Myocyte (in vitro differentiated cells): ENCODE measurements at places on chromosomes 1 and 21.

DNA sequence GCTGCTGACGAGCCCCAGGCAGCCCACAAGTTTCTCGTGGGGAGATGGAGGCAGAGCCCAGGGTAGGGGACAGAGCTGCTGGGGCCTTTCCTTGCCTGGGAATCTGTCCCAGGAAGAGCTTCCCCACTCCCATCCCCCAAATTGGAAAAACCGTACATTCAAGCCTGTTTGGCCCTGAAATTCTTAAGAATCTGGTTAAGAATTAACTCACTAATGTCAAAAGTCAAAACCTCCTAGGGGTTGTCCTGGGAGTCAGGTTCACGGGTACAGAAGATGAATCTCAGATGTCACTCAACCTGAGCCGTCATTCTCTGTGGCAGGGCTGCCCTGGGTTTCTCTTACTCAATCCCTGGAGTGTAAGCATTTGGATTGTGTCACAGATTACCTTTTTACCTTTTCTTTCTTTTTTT lies 8.4 kb downstream of the C1orf115 start:
- no peak for DNase-seq

GRCh38 chr1:180734366-180734765 lies 102.5 kb downstream of the XPR1 start:
- no peak for DNase-seq

- DNase-seq: no peak
These were observed 10.0 kb downstream of the RABGAP1L start for GRCh38 chr1:174169342-174169741.

GRCh38 chr1:150144606-150145005 lies 5.1 kb upstream of the PLEKHO1 start:
- DNase-seq: no peak

- no peak for DNase-seq
These were observed 172.7 kb downstream of the PTPRU start for GRCh38 chr1:29408831-29409605.

DNA sequence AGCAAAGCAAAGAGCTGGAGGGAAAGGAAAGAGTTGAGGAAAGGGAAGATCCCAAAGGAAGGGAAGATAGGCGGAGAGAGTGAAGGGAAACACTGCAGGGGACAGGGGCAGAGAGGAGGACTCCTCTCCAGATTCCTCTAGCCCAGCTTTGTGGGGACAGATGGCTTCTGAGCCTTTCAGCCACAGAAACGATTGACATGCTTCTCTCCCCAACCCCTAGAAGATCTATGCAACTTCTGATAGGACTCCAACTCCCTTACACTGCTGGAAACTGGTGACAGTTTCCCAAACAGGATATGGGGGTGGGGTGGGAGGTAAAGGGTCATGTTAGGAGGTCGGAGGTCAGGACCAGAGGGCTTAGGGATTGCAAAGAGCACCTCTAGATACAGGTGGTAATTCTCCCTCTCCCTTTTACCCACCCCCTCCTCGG lies 6.5 kb downstream of the MEX3A start:
- DNase-seq: no peak

- DNase-seq: no peak
These were observed 87.8 kb downstream of the NMNAT2 start for GRCh38 chr1:183330335-183330734.

GRCh38 chr1:155236451-155236850 lies 18.8 kb downstream of the ENTREP3 start:
- DNase-seq: no peak

DNA sequence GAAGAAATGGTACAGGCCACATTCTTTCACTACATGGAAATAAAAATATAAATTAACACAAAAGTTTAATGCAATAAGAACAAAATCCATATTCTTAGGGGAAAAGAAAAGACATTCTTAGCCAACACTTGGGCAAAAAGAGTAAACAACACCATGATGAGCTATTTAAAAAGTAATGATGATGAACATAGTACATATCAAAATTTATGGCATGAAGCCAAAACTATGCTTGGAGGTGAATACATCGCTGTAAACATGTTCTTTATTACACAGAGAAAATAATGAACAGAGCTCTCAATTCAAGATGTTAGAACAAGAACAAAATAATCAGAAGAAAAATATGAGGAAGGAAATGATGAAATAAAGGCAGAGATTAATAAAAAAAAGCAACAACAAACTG lies 158.2 kb downstream of the ZSCAN20 start:
- DNase-seq: no peak

DNA sequence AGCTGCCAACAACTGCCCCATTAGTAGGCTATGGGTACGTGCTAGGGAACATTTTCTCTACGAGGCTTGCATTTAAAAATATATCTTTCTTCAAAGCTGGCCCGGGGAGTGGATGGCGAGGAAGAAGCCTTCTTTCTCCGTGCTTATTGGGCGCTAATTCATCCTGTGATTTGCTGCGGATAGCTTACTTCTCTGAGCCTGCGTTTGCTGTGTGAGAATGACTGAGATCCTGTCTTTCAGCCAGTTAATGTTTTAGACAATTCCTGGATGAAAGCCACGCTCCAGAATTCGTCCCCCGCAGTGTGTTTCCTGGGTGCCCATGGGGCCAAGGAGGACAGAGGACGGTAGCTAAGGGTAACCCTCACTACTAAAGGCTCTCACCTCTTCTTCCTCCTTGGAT lies 57.8 kb upstream of the TARBP1 start:
- DNase-seq: no peak

DNA sequence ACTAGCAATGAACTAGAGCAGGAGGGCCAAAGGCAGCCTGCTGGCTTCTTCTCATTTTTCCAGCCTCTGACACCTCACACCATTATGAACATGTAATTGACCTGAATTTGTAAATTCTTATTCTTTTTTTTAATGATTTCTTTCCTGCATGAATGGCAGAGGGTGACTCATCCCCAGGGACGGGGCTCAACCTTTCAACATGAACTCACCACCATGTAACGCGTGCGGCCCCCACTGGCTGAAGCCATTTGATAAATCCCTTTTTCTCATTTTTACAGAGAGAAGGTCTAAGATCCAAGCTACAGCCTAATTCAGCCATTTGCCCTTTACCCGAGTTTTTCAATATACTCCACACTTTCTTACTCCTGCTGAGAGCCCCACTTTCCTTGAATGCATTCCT lies 9.3 kb upstream of the ETS2 start:
- DNase-seq: no peak

- DNase-seq: no peak
These were observed at the start of gene KCNA2 for GRCh38 chr1:110605901-110606656. TSS of gene KCNA2 (minus strand) at chr1:110606358. CDS start at chr1:110604782, 1,576 bp downstream.

- DNase-seq: no peak
These were observed 119.7 kb downstream of the PLPPR4 start for GRCh38 chr1:99384021-99384420.

GRCh38 chr21:33325222-33326067 lies 675 bp downstream of the IFNAR1 start:
- peak; percentile 75 for DNase-seq

- DNase-seq: no peak
These were observed 50.8 kb downstream of the ALPL start for GRCh38 chr1:21559788-21560567.

GRCh38 chr1:200786788-200787187 lies 48.1 kb downstream of the CAMSAP2 start:
- peak; percentile 70 for DNase-seq

DNA sequence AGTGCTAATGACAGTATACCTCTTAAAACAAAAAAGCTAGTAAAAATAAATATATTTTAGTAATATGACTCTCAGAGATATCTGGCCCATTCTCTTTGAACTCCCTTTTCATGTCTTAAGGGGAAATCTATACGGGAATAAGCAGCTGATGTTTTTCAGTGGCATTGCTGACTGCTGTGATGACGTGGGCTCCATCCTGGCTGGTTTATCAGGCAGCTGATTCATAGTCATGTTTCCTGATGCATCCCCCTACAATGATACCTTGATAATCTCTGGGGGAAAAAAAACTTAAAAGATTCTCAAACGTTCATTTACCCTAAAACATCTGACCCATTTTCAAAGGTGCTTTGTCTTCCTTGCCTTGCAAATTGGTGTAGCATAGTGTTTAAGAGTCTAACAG lies 53.8 kb downstream of the ABCA4 start:
- no peak for DNase-seq

DNA sequence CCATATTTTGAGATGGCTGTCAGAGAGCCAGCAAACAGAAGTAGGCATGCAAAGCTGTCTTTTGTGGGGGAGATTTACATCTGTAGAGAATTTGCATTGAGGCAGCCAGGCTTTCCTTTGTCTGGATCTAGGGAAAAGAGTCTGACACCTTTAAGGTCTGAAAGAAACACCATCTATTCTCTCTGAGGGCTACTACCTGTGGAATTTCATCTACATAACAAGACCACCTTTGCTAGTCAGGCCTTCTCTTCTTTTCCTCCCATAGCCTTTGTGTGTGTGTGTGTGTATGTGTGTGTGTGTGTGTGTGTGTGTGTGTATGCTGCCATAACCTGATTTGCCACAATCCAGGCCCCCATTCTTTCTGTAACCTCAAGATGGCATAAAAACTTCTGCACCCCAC lies 28.4 kb upstream of the DMRTB1 start:
- no peak for DNase-seq

GRCh38 chr1:205693421-205693991 lies 13.2 kb upstream of the SLC45A3 start:
- DNase-seq: no peak

GRCh38 chr21:46285206-46285661 lies at the start of gene MCM3AP:
TSS of gene MCM3AP (minus strand) at chr21:46285611. CDS start at chr21:46285286, 325 bp downstream.
- DNase-seq: no peak

GRCh38 chr1:32702599-32703478 lies at the start of gene SYNC:
TSS of gene SYNC (minus strand) at chr1:32702770. CDS start at chr1:32702660, 110 bp downstream.
- peak; percentile 97 for DNase-seq

DNA sequence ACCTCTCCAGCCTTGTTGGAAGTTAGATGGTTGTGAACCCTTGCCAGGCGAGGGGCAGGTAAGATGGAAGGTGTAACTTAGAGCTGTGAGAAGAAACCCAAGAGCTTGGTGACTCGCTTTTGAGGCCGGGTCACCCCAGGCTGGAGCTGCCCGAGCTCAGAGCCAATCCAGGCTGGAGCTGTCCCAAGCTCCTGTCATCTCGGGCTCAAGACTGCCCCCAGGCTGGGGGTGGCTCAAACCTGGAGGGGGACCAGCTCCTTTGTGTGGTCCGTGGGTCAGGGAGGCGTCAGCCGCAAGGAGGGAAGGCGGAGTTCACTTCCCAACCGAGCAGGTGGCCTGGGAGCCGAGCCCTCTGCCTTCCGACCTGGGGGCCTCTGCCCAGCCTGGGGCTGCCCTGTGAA lies 2.0 kb downstream of the HUNK start:
- DNase-seq: no peak

DNA sequence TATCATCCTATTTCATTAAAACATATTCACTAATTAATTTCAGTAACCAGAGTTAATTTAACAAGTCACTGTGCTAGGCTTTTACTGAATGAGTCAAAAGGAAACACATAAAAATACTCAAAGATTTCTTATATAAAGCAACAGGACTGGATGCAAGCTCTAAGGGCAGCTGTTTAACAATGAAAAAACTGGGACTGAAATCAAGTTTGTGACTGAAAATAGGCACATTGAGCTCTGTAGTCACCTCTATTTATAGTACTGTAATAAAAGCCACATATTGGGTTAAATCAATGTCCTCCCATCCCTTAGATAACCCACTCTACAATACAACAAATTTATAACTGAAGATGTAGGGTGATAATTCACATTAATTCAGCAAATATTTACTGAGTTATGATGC lies 52.4 kb downstream of the SMYD3 start:
- peak; percentile 56 for DNase-seq

GRCh38 chr1:10835421-10835820 lies 39.0 kb upstream of the CASZ1 start:
- no peak for DNase-seq
